ENCODE measurements at places on chromosomes 11 and 22.

DNA sequence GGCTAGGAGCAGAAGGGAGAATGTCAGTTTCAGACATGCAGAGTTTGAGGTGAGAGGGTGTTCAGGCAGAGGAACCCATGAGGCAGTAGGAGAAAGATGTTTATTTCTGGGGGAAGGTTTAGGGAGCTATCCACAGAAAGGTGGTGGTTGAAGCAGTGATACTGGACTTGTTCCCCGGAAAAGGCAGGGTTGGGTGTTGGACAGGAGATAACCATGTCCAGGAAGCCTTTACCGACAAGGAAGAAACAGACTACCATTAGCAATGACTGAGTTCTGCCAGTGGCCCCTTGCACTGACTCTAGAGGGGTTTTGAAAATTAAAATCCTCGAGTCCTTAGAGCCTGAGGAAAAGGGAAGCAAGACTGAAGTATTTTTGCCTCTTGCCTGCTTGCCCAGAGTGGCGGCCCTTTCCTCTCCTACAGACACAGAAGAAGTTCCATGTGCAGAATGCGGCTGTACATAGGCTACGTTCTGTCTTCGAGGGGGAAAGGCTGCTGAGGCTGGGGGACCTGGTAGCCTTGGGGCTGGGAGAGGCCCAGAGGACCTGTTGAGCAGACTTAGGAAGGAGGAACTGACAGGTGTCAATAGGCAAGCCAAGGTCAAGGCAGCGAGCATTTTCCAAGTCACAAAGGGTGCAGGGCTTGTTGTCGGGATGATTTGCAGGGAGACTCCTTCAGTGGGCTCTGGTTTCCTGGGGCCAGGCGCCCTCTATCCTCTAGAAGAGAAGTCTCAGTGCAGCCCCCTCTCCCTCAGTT lies 146.7 kb downstream of the LDLRAD3 start:
- no peaks in the 10 kb centered on the region for H3K27me3 ChIP-seq
- H3K4me3 ChIP-seq, result no peak overlapping the region
- H3K36me3 ChIP-seq, result peaks cover 16% of the 10 kb centered on the region
- DNase-seq, result no peak

GRCh38 chr22:20437613-20438426 lies at the start of gene SCARF2:
Gene SCARF2 (minus strand): TSS chr22:20437825. CDS start chr22:20437754, 71 bp downstream.
- peak within 1 kb of the TSS; percentile 87 for H3K4me3 ChIP-seq
- peaks cover 10% of the 10 kb centered on the region for H3K4me1 ChIP-seq
- peak; percentile 58 for DNase-seq
- H3K27ac ChIP-seq, result no peak within 1 kb of the TSS

GRCh38 chr22:24290459-24290858 lies 19.8 kb downstream of the SPECC1L start:
- peaks cover 40% of the 10 kb centered on the region for H3K4me1 ChIP-seq
- DNase-seq, result no peak
- peaks cover 2% of the 10 kb centered on the region for H3K27me3 ChIP-seq
- no peaks in the 10 kb centered on the region for H3K36me3 ChIP-seq
- no peak overlapping the region for H3K27ac ChIP-seq

DNA sequence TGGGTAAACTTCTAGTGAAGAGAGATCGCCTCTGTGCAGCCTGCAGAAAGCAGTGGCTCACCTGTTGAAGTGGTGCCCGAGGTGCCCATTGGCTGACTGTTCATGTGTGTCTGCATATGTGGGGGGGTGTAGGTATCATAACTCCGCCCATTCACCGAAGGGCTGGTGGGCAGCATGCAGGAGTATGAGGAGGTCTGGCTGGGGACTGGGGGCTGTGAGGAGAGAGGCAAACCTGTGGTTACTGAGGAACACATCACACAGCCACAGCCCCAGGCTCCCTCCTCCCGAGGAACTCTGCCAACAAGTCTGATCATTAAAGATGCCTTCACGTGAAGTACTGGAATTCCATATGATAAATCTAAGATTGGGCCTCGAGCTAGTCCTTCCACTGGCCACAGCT lies 20.5 kb downstream of the PAX6 start:
- H3K27ac ChIP-seq, result no peak overlapping the region
- H3K4me1 ChIP-seq, result peaks cover 32% of the 10 kb centered on the region
- H3K4me3 ChIP-seq, result no peak overlapping the region
- H3K27me3 ChIP-seq, result peaks cover 7% of the 10 kb centered on the region
- no peak for DNase-seq

DNA sequence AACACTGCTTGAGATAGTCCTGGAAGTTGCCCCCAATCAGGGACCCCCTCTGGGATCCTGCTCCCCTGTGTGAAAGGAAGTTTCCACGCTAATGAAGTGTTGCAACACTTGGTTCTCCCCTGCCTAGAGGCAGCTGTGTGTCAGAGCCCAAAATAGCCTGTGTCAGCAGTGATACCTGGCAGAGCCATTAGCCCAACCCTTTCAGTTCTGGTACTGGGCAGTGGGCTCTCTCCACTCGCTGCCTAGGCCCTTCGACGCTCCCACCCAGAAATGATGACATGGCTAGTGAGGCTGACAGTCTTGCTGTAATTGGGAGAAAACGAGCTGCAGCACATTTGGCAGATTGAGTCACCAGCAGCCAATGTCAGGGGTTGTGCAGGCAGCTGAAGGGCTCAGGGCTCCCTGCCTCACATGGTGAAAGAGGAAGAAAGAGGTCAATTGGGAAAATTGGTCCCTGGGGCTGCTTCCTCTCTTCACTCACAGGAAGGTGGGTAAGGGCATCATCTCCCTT lies 1.4 kb upstream of the NXF1 start:
- H3K4me3 ChIP-seq, result peak overlapping the region; percentile 96
- H3K27me3 ChIP-seq, result peaks cover 10% of the 10 kb centered on the region
- peak overlapping the region; percentile 97 for H3K27ac ChIP-seq
- H3K36me3 ChIP-seq, result no peaks in the 10 kb centered on the region
- DNase-seq, result no peak
- peaks cover 14% of the 10 kb centered on the region for H3K4me1 ChIP-seq

DNA sequence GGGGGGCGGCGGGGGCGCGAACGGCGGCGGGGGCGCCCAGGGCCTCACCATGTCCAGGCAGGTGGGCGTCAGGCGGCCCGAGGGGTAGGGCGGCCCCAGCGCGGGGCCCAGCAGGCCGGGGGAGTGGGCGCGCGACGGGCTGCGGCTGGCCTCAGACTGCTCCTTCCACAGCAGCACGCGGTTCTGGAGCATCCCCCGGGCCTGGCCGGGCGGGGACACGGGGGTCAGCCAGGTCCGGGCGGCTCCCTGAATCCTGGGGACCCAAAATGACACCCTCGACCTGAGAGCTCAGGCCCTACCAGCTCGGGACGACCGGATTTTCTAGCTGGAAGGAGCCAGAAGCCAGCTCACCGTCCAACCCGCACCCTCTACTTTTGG lies 5.5 kb upstream of the SLC16A8 start:
- peak; percentile 15 for DNase-seq
- H3K4me1 ChIP-seq, result peaks cover 25% of the 10 kb centered on the region
- no peak overlapping the region for H3K27ac ChIP-seq

- no peak overlapping the region for H3K27ac ChIP-seq
- H3K36me3 ChIP-seq, result no peaks in the 10 kb centered on the region
- no peak for DNase-seq
Observed at GRCh38 chr11:62399878-62400266, 19.0 kb upstream of the SCGB1A1 start.

DNA sequence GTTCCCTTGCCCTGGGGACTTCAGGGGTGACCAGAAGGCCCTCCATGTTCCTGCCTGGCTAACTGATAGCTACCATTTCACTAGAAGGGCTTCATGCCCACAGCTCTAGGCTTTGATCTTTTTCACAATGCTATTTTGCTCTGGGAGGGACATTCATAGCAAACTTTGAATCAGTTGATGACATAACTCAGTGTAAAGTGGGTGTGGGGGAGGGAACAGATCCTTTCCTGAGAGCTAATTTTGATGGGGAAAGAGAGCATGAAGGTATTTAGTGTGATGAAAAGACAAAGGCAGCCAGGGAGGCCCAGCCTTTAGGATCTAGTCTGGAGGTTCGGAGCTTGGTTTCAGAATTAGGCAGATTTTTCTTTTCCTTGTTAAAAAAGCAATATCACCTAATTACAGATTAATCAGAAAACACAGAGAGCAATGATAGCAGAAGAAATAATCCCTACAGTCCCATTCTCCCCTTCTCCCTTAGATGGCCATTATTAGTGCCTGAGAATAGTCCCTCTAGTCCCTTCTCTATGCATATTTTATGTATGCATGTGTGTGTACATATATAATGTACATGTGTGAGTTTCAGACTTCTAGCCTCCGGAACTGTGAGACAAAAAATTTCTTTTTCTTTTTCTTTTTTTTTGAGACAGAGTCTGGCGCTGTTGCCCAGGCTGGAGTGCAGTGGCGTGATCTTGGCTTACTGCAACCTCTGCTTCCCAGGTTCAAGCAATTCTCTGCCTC lies 46.9 kb downstream of the YWHAH start:
- no peak overlapping the region for H3K4me3 ChIP-seq
- H3K4me1 ChIP-seq, result no peaks in the 10 kb centered on the region
- H3K27ac ChIP-seq, result no peak overlapping the region
- peaks cover 4% of the 10 kb centered on the region for H3K36me3 ChIP-seq
- H3K27me3 ChIP-seq, result peaks cover 4% of the 10 kb centered on the region

All from glutamatergic neuron (in vitro differentiated cells).